ENCODE measurements at places on chromosomes 13 and 19. TPM values are rescaled to one million over a fixed set of nuclear protein-coding genes. Genes with fewer than 3 reads are reported as not detected.
A peak's percentile ranks its signal among the peaks of the same experiment; 100 is the strongest.

Gene OVOL3
- not detected for total RNA-seq

DNA sequence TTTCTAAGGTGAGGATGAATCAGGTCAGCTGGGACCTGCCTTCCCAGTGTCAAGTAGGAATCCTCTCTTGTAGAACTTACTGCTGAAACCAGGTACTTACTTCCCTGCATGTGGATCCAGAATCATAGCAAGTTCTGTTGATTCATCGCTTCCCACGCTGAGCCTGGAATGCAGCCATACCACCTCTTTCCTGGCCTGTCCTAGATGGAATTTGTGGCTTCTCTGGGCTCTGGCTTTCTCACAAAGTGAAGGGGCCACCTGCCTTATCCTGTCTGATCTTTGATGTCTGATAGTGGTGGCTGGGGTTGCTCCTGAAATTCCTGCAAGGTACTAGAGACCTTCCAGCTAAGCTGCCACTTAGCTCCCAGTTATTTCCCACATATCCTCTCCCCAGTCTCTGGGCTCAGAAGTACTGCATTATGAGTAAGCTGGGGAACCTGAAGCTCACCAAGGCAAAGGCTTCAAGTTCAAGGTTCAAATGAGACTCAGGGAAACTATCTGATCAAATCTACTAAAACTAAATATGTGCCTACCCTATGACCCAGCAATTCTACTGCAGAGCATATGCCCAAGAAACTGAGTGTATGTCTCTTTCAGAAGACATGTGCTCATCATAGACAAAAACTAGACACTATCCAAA lies 103.5 kb downstream of the SUCLA2 start:
- no peak for DNase-seq
- no peak overlapping the region for H3K27ac ChIP-seq
- no peak overlapping the region for H3K4me3 ChIP-seq
- H3K36me3 ChIP-seq: no peaks in the 10 kb centered on the region

Gene KLK7
- not detected for total RNA-seq

GRCh38 chr13:110425444-110425780 lies 118.3 kb downstream of the COL4A2 start:
- H3K36me3 ChIP-seq: no peaks in the 10 kb centered on the region
- peaks cover 75% of the 10 kb centered on the region for H3K27me3 ChIP-seq
- no peak overlapping the region for H3K27ac ChIP-seq

DNA sequence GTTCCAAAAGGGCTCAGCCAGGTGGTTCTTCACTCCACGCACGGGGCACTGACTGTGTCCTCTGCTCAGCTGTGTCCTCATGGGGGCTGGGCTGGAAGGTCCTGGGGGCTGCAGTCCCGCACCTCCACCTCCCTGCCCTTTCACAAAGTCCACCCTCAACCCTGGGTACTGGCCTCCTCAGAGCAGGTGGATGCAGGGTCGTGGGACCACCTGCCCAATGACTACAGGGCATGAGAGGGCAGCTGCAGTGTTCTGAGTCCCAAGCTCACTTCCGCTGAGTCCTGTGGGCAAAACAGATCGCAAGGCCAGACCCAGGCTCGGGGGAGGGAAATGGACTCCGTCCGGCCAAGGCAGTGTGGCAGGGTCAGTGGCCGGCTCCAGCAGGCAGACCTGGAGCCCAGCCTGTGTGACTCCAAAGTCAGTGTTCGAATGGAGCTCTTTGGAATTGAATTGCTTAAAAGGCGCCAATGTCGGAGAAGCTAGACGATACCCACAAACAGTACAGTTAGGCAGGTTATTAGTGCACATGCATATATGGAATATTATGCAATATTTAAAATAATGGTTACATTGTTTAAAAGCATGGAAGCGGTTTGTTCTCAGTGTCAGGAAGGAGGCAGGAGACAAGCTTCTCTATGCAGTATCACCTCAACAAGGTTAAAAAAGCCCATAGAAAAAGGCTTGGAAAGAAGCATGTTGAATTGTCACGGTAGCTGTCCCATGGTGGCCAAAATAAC lies 54.8 kb downstream of the MCF2L start:
- no peaks in the 10 kb centered on the region for H3K4me1 ChIP-seq
- peaks cover 2% of the 10 kb centered on the region for H3K27me3 ChIP-seq
- no peak overlapping the region for H3K27ac ChIP-seq
- no peaks in the 10 kb centered on the region for H3K36me3 ChIP-seq
- no peak for DNase-seq

DNA sequence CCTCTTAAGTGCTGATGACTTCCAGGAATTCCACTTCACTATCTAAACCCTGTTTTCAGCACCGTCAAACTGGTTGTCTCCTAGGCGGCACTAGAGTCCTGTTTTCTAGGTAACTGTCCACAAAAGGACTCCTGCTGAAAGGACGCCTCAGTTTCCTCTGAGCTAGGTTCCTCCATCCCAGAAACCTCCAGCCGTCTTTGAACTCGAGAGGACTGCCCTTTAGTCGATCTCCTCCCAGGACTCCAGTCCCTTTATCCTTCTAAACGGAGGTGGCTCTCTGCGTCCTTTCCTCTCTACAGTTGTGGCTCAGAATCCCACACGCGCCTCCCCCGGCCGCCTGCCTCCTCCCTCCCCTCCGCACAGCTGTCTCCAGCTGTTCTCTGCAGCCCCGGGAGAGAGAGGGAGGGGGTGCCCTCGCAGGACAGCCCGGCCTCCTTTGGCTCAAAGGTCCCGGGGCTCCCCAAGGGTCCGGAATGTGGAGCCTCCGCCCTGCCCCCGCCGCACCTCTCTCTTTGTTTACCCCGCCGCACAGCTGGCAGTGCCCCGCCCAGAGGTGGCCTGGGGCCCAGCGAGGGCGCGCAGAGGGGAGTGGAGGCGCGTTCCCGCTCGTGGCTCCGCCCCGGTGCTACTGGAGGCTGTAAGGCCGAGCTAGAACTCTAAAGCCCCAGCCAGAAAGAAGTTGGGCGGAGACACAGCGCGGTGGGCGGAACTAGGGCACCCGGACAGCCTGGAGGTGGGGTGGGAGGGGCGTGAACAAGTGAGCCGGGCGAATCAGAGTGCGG lies 2.4 kb downstream of the LTBP4 start:
- peaks cover 58% of the 10 kb centered on the region for H3K4me1 ChIP-seq
- peak overlapping the region; percentile 87 for H3K27ac ChIP-seq
- H3K27me3 ChIP-seq: peaks cover 26% of the 10 kb centered on the region
- DNase-seq: peak; percentile 97
- H3K36me3 ChIP-seq: no peaks in the 10 kb centered on the region

Gene CEACAM4
- total RNA-seq: not detected

DNA sequence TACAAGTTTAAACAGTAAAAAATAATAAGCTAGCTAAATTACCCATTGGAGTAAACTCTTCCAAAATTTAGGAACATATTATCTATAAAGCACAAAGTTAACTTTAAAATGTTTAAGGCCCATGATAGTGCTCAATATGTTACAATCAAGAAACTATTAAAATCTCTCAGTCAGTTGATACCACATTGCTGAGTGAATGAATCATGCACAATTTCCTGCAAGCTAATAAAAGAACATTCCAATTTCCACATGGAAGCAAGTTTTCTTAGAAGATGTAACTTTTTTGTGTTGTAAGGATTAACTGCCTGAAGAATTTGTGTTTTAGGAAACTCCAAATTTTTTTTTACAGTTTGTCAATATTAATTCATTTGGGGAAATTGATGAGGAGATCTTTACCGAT lies 666.6 kb downstream of the SLITRK1 start:
- H3K27me3 ChIP-seq: no peaks in the 10 kb centered on the region
- H3K27ac ChIP-seq: no peak overlapping the region
- H3K4me3 ChIP-seq: no peak overlapping the region
- no peak for DNase-seq
- no peaks in the 10 kb centered on the region for H3K36me3 ChIP-seq
- H3K4me1 ChIP-seq: no peaks in the 10 kb centered on the region

Gene EIF3K
- 309 TPM for total RNA-seq

GRCh38 chr13:43799191-43799590 lies 12.4 kb upstream of the ENOX1 start:
- no peak for DNase-seq
- H3K27ac ChIP-seq: no peak overlapping the region
- peaks cover 15% of the 10 kb centered on the region for H3K27me3 ChIP-seq
- peaks cover 14% of the 10 kb centered on the region for H3K4me1 ChIP-seq

DNA sequence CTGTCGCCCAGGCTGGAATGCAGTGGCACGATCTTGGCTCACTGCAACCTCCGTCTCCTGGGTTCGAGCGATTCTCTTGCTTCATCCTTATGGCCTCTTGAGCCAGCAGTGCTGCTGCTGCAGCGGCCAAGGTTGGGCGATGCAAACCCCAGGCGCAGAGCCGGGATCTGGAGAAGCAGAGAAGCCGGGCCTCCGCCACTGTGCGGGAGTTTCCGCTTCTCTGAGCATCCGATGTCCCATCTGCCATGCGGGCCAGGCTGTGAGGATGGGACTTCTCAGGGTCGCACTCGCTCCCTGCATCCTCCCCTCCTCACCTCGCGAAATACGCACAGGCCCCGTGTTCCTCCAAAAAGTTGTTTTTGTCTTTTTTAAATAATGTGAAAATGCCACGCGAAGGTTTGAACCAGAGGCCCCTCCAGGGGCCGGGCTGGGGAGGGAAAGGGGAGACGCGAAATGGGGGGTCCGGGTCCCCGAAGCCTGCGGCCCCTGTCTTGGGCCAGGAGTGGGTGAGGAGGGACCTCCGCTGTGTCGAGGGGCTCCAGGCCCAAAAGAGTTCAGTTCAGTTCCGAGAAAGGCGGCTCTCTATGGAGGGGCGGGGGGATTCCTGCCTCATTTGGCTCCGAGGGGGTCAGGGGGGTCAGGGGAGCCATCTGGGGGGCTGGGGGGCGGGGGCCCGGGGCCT lies 15.9 kb downstream of the CYTH2 start:
- H3K27me3 ChIP-seq: no peaks in the 10 kb centered on the region
- peaks cover 2% of the 10 kb centered on the region for H3K36me3 ChIP-seq
- no peak for DNase-seq
- no peak overlapping the region for H3K27ac ChIP-seq

Gene ECSIT
- total RNA-seq: 37.3 TPM

DNA sequence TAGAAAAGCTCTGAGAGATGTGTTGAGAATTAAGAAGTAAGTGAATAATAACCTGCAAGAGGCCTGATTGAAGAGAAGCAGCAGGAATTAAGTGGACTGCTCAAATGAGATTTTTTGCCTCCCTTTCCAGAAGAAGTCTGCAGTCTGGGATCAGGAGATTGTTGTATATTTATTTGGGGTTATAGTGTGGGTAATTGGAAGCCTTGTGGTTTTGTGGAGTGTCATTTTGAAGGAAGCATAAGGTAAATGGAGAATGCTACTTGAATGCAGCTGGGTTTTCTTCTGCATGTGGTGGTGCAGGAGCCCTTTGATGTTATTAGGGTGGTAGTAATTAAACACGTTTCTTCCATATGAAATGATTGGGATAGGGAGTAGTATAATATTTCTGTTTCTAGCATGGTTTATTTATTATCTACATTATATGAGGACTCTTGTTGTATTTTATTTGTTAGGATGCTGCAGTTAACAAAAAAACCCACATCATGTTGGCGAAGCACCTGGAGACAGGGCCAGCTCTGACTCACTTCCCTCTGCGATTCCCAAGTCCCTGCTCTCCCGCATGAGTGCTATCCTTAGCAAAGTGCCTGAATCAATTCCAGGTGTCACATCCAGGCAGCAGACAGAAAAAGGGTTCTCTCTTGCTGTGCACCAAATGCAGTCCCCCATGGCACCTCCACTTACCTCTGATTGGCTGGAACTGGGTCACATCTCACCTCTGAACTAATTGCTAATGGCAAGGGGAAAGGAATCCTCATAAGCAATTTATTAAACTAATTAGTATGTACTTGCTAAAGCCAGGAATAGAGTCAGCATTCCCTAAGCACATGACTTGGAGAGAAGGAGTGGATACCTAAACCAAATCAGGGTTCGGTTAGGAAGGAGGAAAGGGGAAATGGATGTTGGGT lies 54.8 kb downstream of the DGKH start:
- H3K4me3 ChIP-seq: no peak overlapping the region
- peaks cover 6% of the 10 kb centered on the region for H3K36me3 ChIP-seq
- H3K27me3 ChIP-seq: no peaks in the 10 kb centered on the region
- peaks cover 18% of the 10 kb centered on the region for H3K4me1 ChIP-seq
- no peak overlapping the region for H3K27ac ChIP-seq

- H3K4me3 ChIP-seq: no peak overlapping the region
- no peaks in the 10 kb centered on the region for H3K27me3 ChIP-seq
- H3K36me3 ChIP-seq: peaks cover 23% of the 10 kb centered on the region
- H3K4me1 ChIP-seq: peaks cover 10% of the 10 kb centered on the region
These were observed 77.5 kb downstream of the RASA3 start for GRCh38 chr13:114054830-114055439.

GRCh38 chr13:97359181-97360057 lies 74.5 kb upstream of the RAP2A start:
- H3K4me3 ChIP-seq: no peak overlapping the region
- H3K4me1 ChIP-seq: no peaks in the 10 kb centered on the region
- no peak overlapping the region for H3K27ac ChIP-seq
- H3K36me3 ChIP-seq: peaks cover 3% of the 10 kb centered on the region
- peak; percentile 11 for DNase-seq

Gene TBCB
- total RNA-seq: 143 TPM

DNA sequence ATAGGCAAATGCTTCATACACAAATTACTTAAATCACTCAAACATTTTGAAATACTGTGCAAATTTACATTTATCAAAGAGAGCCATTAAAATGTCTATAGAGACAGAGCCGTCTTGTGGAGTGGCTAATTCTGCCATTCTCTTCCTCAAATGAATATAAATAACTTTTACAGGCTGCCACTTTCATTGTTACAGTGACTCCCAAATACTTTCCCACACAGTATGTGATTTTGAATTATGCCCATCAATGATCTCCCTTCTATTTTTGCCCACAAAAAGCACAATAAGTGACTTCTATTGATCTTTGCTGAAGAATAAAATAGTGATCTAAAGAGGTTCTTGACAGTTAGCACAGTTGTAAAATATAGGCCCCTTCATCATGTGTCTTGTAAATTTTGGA lies 1244.9 kb downstream of the PCDH17 start:
- H3K27ac ChIP-seq: no peak overlapping the region
- H3K4me3 ChIP-seq: no peak overlapping the region
- DNase-seq: no peak
- H3K36me3 ChIP-seq: no peaks in the 10 kb centered on the region
- no peaks in the 10 kb centered on the region for H3K4me1 ChIP-seq

DNA sequence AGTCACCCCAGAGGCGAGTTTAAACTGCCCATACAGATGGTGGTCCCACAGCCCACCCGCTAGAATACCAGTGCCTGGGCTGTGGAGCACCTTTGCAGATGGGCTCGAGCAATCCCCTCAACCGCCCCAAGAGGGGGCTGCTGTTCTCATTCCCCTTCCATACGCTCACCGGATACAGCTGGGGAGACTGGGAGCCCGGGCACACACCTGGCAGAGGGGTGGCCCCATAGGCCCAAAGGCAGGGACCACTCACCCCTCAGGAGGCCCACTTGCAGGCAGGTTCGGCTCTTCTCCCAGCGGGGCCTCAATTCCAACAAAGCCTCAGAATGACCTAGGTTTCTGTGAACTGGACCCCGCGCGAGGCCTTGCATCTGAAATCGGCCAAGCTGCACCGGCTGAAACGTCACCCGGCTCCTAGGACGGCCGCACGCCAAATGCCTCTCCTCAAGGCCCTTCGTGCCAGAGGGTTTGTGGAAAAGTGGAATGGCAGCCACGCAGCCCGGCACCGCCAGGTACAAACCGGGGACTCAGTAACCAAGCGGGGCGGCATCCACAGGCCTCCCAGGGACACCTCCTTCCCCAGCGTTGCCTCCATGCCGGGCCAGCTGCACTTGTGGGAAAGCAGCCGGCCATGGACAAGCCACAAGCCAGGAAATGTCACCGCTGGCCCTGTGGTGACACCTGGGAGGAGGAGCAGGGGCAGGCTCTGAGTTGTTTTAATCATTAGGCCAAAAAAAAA lies 18.7 kb downstream of the MLLT1 start:
- H3K36me3 ChIP-seq: peaks cover 11% of the 10 kb centered on the region
- no peaks in the 10 kb centered on the region for H3K27me3 ChIP-seq
- H3K27ac ChIP-seq: no peak overlapping the region
- no peaks in the 10 kb centered on the region for H3K4me1 ChIP-seq
- no peak overlapping the region for H3K4me3 ChIP-seq
- DNase-seq: peak; percentile 8
